ENCODE measurements at places on chromosomes 1 and 21. TPM values are rescaled to one million over a fixed set of nuclear protein-coding genes. Genes with fewer than 3 reads are reported as not detected.
A peak's percentile ranks its signal among the peaks of the same experiment; 100 is the strongest.

DNA sequence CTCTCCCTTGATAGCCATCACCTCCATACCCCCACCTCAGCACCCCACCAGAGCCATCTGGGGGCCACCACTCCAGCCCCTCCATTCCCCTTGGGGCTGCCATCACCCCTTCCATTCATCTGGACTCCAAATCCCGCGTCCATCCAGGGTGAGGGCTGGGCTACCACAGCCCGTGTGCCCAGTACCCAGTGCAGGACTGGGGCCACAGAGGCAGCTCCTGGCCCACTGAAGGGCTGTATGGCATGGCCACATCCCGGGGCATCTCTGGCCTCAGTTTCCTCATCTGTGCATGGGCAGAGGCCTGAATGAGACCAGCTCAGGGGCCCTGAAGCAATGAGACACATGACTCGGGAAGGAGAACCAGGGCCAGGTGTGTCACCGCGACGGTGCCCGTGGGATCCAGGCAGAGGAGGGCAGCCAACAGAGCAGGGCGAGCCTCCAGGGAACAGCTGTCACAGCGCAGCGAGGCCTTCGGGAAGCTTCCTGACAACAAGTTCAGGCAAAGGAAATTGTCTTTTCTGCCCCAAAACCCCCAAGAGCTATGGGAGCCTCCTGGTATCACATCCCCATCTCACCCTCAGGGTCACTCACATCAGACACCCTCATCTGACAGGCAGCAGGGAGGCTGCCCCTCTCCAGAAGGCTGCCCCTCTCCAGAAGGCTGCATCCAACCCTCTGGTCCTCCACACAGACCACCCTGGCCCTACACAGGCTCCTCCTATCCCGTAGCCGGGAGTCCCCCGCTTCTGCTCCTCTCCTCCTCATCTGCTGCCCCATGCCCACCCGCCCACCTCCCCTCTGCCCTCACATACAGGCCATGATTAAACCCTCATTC, 76.3 kb downstream of the MEGF6 start:
- no peak overlapping the region for H3K27ac ChIP-seq
- no peak for DNase-seq
- H3K27me3 ChIP-seq, result no peaks in the 10 kb centered on the region
- H3K36me3 ChIP-seq, result no peaks in the 10 kb centered on the region

- peaks cover 13% of the 10 kb centered on the region for H3K4me1 ChIP-seq
- H3K36me3 ChIP-seq, result no peaks in the 10 kb centered on the region
These were observed 69.1 kb downstream of the PTGS2 start for GRCh38 chr1:186611156-186611555.

- H3K4me3 ChIP-seq, result no peak overlapping the region
- no peak for DNase-seq
- H3K27me3 ChIP-seq, result no peaks in the 10 kb centered on the region
- peaks cover 45% of the 10 kb centered on the region for H3K36me3 ChIP-seq
These were observed 58.1 kb downstream of the S100B start for GRCh38 chr21:46546799-46547198.

- no peak for DNase-seq
- H3K27ac ChIP-seq, result no peak overlapping the region
- H3K27me3 ChIP-seq, result peaks cover 8% of the 10 kb centered on the region
- H3K36me3 ChIP-seq, result no peaks in the 10 kb centered on the region
- no peak overlapping the region for H3K4me3 ChIP-seq
- no peaks in the 10 kb centered on the region for H3K4me1 ChIP-seq
These were observed 41.2 kb upstream of the FOXO6 start for GRCh38 chr1:41319807-41320711.

GRCh38 chr1:240586006-240586405, 25.9 kb downstream of the GREM2 start:
- no peaks in the 10 kb centered on the region for H3K36me3 ChIP-seq
- no peak overlapping the region for H3K4me3 ChIP-seq
- H3K4me1 ChIP-seq, result no peaks in the 10 kb centered on the region
- no peaks in the 10 kb centered on the region for H3K27me3 ChIP-seq
- H3K27ac ChIP-seq, result no peak overlapping the region

DNA sequence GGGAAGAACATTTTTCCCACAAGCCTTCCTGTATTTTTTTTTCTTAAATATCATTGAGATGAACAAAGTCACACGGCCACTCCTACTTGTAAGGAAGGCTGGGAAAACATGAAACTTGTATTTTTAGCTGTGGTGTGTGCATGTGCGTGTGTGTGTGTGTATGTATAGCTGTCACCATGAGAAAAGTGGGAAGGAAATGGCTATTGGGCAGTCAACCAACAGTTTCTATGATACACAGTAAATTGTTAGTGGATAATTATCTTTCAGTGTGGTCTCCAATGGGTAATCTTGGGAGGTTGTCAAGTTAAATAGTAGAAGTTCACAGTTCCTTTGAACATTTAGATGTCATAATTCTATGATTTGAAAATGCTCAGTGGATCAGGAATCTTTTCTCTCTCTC, 132.7 kb upstream of the USP24 start:
- no peak overlapping the region for H3K4me3 ChIP-seq
- H3K4me1 ChIP-seq, result no peaks in the 10 kb centered on the region
- no peaks in the 10 kb centered on the region for H3K36me3 ChIP-seq
- no peak overlapping the region for H3K27ac ChIP-seq

CA6 gene
- total RNA-seq, result 1.3 TPM

GRCh38 chr1:72100771-72101170, 181.6 kb downstream of the NEGR1 start:
- no peak overlapping the region for H3K27ac ChIP-seq
- H3K4me3 ChIP-seq, result no peak overlapping the region
- no peak for DNase-seq

DNA sequence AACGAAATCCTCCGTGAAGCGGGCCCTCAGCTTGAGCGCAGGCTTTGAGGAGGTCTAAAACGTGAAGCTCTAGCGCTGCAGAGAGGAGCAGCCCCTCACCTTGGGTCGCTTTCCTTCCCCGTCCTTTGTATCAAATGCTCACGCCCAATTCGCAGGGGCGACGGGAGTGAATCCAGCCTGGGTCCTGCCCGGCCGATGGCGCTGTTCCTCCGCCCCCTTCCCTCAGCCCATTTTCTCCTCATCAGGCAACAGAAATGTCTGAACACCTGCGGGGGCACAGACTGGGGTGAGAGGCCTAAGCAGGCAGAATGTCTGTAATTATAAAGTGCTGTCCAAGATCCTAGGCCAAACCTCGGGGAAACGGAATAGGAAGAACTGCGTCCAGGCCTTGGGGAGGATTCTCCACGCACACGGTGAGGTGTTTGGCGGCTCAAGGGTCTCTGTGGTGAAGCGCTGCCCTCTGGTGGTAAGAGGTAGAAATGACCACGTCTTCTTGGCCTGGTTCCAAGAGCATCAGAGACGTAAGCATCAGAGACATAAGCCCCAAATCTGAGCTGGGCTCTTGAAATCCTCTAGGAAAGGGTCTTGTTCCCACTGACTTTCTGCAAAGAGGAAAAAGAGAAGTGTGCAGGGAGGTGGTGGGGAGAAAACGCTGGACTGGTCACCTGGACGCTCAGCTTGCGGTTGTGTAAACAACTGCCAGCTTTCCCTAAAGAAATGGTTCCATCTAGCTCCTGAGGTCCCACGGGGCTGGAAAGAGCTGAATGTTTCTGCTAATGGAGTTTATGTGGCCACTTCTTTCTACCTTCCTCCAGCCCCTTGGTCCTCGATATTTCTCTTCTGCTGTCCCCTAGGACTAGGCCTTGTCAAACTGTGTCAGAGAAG, 92.1 kb upstream of the CD53 start:
- H3K36me3 ChIP-seq, result no peaks in the 10 kb centered on the region
- H3K4me1 ChIP-seq, result peaks cover 22% of the 10 kb centered on the region
- peak overlapping the region; percentile 14 for H3K4me3 ChIP-seq
- no peak overlapping the region for H3K27ac ChIP-seq
- H3K27me3 ChIP-seq, result peaks cover 16% of the 10 kb centered on the region
- peak; percentile 93 for DNase-seq

- H3K4me1 ChIP-seq, result peaks cover 32% of the 10 kb centered on the region
- no peak overlapping the region for H3K27ac ChIP-seq
- no peak for DNase-seq
- H3K4me3 ChIP-seq, result no peak overlapping the region
- H3K27me3 ChIP-seq, result peaks cover 2% of the 10 kb centered on the region
- peaks cover 55% of the 10 kb centered on the region for H3K36me3 ChIP-seq
These were observed 3.3 kb upstream of the HMGN2 start for GRCh38 chr1:26468911-26469310.

DNA sequence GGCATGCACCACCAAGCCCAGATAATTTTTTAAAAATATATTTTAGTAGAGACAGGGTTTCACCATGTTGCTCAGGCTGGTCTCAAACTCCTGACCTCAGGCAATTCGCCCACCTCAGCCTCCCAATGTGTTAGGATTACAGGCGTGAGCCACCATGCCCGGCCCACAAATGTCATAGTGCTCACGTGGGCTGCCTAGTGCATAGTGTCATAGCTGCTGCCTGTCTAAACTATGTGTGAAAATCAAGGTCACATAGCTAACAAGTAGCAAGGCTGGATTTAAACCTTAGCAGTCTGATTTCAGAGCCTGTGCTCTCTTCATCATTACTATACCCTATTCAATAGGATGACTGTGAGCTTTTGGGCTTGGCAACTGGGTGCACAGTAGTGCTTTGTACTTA, 10.3 kb downstream of the C1orf141 start:
- no peaks in the 10 kb centered on the region for H3K27me3 ChIP-seq
- H3K36me3 ChIP-seq, result no peaks in the 10 kb centered on the region
- no peak overlapping the region for H3K4me3 ChIP-seq
- DNase-seq, result peak; percentile 51
- H3K27ac ChIP-seq, result no peak overlapping the region

DNA sequence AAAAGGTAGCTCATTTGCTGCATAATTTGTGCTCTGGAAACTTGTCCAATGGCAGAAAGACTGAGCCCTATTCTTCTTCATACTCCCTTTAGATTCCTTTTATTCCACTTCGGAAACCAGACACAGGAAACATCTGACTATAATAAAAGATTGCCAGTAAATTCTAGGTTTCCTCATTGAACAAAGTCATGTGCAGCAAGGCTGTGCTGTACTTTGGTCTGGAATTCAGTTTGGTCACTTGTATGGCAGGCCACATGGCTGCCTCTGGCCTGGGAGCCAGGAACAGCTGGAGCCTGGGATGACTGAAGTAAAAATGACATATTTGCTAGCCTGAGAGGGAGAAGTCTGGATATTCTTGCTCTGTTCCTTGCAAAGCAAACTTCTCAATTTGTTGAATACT, 79.6 kb downstream of the ST3GAL3 start:
- no peak overlapping the region for H3K27ac ChIP-seq
- peaks cover 10% of the 10 kb centered on the region for H3K36me3 ChIP-seq
- no peak overlapping the region for H3K4me3 ChIP-seq
- no peak for DNase-seq
- no peaks in the 10 kb centered on the region for H3K27me3 ChIP-seq

GRCh38 chr1:158840236-158840635, 9.1 kb downstream of the MNDA start:
- no peak overlapping the region for H3K27ac ChIP-seq
- no peak overlapping the region for H3K4me3 ChIP-seq
- peaks cover 24% of the 10 kb centered on the region for H3K27me3 ChIP-seq
- no peaks in the 10 kb centered on the region for H3K36me3 ChIP-seq

DNA sequence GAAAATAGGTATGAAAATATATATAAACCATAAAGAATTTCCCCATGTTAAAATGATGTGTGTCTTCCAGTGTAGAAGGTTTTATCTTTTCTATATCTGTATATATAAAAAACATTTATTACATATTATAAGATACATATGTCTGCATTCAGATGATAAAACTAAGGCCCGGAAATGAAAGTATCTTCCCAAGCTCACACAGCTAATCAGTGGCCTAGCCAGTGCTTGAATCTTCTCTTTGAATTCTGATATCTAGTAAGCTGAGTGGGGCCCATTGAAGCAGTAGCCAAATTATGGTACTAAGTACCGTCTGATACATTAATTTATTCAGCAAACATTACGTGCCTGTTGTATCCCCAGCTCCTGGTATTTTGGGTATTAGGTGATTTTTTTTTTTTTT, 28.6 kb downstream of the UCK2 start:
- peaks cover 57% of the 10 kb centered on the region for H3K4me1 ChIP-seq
- no peak overlapping the region for H3K4me3 ChIP-seq
- H3K36me3 ChIP-seq, result peaks cover 3% of the 10 kb centered on the region
- DNase-seq, result no peak
- H3K27ac ChIP-seq, result no peak overlapping the region

- peaks cover 17% of the 10 kb centered on the region for H3K27me3 ChIP-seq
- no peak overlapping the region for H3K27ac ChIP-seq
- H3K4me1 ChIP-seq, result peaks cover 2% of the 10 kb centered on the region
These were observed 58.2 kb downstream of the HSD3B1 start for GRCh38 chr1:119565131-119565772.

GRCh38 chr21:38931291-38931690, 125.6 kb downstream of the ETS2 start:
- H3K4me3 ChIP-seq, result no peak overlapping the region
- no peaks in the 10 kb centered on the region for H3K36me3 ChIP-seq
- DNase-seq, result no peak
- no peak overlapping the region for H3K27ac ChIP-seq
- peaks cover 6% of the 10 kb centered on the region for H3K4me1 ChIP-seq

DNA sequence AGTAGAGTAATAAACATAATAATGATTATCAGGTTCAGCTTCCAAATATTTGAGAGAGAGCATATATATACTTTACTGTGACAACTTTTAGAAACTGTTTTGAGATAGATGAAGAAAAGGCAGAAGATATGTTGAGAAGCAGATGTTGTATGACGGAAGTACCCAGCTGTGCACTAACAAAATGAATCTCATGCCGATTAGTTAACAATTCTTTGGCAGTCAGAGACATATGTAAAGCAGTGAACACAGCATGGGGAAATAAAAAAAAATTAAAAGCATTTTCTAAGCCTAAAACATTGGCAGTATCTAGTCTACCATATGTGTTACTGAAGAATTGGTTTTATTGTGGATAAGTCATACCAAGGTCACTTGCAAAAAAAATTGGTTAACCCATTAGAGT, 51.8 kb downstream of the MAGI3 start:
- no peaks in the 10 kb centered on the region for H3K36me3 ChIP-seq
- no peaks in the 10 kb centered on the region for H3K27me3 ChIP-seq
- no peaks in the 10 kb centered on the region for H3K4me1 ChIP-seq
- H3K27ac ChIP-seq, result no peak overlapping the region
- no peak overlapping the region for H3K4me3 ChIP-seq

- no peak overlapping the region for H3K27ac ChIP-seq
- peaks cover 2% of the 10 kb centered on the region for H3K27me3 ChIP-seq
- H3K4me1 ChIP-seq, result peaks cover 14% of the 10 kb centered on the region
- no peaks in the 10 kb centered on the region for H3K36me3 ChIP-seq
- H3K4me3 ChIP-seq, result no peak overlapping the region
- no peak for DNase-seq
These were observed 36.7 kb downstream of the KCNQ4 start for GRCh38 chr1:40820251-40820797.

GRCh38 chr1:17016317-17016661, 4.6 kb upstream of the ATP13A2 start:
- H3K27me3 ChIP-seq, result no peaks in the 10 kb centered on the region
- H3K4me1 ChIP-seq, result peaks cover 15% of the 10 kb centered on the region
- no peak overlapping the region for H3K27ac ChIP-seq
- DNase-seq, result no peak
- peaks cover 28% of the 10 kb centered on the region for H3K36me3 ChIP-seq
- no peak overlapping the region for H3K4me3 ChIP-seq

- no peak overlapping the region for H3K27ac ChIP-seq
- H3K27me3 ChIP-seq, result peaks cover 17% of the 10 kb centered on the region
- peaks cover 4% of the 10 kb centered on the region for H3K4me1 ChIP-seq
- no peaks in the 10 kb centered on the region for H3K36me3 ChIP-seq
- no peak for DNase-seq
- H3K4me3 ChIP-seq, result no peak overlapping the region
These were observed 41.6 kb upstream of the LAPTM5 start for GRCh38 chr1:30799233-30799511.
